EL (cell line): ENCODE measurements at places on chromosomes 1 and 21.

- DNase-seq, result no peak
Observed at GRCh38 chr1:11793819-11794218, 11.9 kb downstream of the MTHFR start.

DNA sequence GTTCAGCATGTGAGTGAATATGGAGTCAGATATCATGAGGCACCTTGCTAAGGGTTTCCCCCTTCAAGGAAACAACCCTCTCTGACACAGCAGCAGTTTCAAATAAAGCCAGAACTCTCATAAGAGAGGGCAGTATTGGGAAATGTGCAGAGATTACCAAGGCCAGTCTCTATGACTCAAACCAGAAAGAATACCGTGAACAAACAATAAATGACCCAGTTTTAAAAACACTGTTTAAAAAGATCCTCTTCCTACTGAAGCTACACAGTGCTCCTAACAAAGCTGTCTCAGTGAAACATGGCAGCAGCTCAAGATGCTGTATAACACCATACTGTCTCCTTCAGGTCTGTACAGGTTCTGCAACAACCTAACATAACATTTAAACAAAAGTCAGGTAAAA, 102.6 kb downstream of the KIAA0319L start:
- DNase-seq, result peak; percentile 18

- peak; percentile 42 for DNase-seq
Observed at GRCh38 chr1:33137800-33138199, 44.0 kb downstream of the TRIM62 start.

- no peak for DNase-seq
Observed at GRCh38 chr1:8003438-8004112, 22.5 kb downstream of the ERRFI1 start.

DNA sequence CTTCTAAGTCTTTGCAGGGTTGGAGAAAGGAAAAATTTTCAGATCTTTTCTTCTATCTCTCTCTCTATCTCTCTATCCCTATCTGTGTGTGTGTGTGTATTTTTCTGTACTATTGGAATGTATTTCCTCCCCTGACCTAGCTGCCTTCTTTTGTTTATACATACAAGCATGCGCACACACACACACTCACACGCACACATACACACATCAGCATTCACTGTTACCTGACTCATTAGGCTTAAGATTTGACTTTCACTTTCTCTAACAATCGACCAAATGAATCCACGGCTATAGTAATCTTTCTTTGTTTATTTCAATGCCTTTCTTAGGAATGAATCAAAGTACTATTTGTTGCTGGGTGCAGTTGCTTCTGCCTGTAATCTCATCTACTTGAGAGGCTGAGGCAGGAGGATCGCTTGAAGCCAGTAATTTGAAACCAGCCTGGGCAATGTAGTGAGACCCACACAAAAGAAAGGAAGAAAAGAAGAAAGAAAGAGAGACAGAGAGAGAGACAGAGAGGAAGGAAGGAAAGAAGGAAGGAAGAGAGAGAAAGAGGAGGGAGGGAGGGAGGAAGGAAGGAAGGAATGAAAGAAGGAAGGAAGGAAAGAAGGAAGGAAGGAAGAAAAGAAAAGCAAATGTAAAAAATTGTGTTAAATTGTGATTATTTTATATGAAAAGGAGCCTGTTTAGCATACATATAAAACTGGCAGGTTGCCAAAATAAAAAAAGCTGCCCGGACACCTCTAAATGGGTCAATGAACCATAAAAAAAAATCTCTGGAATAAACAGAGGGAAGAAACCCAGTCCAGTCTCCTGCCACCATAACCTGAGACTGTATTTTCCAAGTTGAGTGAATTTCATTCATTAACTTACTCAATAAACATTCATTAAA, 206.8 kb downstream of the ZNF326 start:
- DNase-seq, result peak; percentile 5

GRCh38 chr1:95703046-95703445, 469.0 kb downstream of the RWDD3 start:
- DNase-seq, result no peak

- no peak for DNase-seq
Observed at GRCh38 chr1:232927830-232928505, 22.4 kb upstream of the NTPCR start.

DNA sequence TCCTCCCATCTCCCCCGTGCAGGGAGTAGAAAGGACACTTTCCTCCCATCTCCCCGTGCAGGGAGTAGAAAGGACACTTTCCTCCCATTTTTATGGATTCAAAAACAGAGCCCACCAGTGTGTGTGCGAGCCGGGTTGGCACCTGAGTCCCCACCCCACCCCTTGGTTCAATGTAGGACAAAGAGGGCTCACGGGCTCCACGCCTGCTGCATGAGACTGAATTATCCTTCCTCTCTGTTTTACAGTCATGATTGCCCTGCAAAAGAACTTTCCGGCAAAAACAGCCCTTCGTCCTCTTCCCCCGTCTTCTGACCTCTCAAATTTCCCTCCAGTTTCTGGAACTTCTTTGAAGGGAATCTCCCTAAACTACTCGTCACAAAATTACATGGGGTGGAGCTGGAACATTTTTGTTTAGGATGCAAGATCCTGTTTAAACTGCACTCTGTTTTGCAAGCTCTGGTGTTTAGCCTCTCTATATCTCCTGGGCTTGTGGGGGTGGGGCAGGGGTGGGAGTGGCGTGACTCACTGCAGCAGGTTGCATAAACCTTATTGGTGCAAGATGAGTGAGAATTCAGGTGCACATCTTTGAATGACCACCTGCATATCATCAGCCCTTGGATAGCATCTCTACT, 99.8 kb downstream of the PSMG1 start:
- no peak for DNase-seq

DNA sequence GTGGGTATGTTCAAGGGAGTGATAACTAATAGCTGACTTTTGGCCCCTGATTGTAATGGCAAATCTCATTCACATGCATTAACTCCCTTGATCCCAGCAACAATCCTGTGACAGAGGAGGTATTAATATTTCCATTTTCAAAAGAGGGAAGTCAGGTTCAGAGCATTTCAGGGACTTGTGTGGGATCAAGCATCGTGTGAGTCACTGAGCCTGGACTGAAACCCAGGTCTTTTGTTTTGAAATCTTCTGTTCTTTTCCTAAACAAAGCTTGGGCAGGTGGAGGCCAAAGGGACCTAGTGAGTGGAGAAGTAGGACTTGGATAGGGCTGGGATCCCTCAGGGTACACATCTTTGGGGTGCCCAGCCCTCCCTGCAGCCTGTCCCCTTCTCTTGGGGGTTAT, 37.9 kb downstream of the ETNK2 start:
- DNase-seq, result no peak

DNA sequence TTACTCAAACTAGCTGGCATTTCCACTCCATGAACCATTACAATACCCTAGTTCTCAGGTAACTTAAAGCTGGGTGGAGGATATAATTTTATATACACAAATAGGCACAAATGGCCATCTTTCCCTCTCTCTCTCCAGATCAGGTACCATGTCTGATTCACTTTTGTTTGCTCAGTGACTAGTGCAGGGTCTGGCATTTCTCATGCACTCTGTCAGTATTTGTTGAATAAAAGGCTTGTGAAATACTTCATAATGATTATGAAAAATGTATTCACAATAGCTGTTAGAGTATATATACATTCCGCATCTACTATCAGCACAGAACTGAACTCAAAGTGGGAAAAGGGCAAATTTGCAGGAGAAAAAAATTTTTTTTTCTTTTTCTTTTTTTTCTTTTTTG, 510.2 kb upstream of the USP24 start:
- DNase-seq, result peak; percentile 44

DNA sequence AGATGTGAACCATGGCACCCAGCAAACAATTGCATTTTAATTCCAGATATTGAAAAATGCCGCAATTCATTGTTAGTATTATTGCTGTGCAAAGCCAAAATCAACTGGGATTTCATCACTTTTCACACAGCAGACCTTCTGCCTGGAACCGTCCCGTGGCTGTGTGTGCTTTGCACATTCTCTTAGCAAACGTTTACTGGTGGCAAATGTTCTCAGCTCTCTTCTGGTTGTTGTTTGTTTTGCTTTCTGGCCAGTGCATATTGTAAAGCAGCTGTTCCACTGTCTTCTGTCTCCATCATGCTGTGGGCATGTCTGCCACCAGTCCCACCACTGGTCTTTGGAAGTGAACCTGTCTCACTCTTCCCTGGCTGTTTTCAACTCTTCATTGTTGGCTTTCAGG, 19.8 kb upstream of the TTLL10 start:
- DNase-seq, result no peak

DNA sequence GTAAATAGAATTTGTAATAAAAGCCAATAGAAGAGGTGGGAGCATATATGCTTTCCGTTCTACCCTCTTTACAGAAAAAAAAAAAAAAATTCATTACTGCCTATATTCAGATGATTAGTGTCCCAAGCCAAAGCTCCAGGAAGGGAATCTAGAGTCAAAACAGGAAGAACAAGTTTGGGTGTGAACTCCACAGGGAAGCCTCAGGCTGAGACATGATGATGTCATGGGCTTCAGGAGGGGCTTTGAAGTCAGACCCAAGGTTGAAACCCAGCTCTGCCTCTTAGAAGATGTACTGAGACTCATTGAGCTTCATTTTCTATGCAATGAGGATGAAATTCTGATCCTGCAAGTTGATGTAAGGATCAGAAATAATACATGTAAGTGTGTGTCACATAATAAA, 250.0 kb upstream of the ADGRL2 start:
- no peak for DNase-seq
